ENCODE measurements at places on chromosomes 1 and 21.

GRCh38 chr1:184462155-184462554 lies 75.3 kb downstream of the C1orf21 start:
- no peak for DNase-seq

- no peak for DNase-seq
These were observed 157.3 kb downstream of the CASZ1 start for GRCh38 chr1:10639011-10639774.

DNA sequence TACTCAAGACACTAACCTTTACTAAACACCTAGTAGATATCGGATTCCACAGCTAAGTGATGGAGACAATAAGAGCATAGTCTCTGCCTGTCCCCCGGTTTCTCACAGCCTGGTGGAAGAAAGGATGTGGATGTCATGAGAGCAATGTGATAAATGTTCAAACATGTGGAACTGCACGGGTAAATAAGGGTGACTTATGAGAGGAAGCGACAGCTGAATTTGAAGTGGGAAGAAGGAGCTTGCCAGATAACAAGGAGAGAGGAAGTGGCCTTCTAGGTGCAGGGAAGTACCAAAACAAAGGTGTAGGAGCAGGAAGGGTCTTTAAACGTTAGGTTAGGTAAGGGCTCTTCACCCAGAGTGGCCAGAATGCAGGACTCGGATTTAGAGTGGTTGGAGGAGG lies 178.6 kb upstream of the NRIP1 start:
- no peak for DNase-seq

GRCh38 chr1:35229587-35230360 lies 36.8 kb upstream of the SFPQ start:
- no peak for DNase-seq

DNA sequence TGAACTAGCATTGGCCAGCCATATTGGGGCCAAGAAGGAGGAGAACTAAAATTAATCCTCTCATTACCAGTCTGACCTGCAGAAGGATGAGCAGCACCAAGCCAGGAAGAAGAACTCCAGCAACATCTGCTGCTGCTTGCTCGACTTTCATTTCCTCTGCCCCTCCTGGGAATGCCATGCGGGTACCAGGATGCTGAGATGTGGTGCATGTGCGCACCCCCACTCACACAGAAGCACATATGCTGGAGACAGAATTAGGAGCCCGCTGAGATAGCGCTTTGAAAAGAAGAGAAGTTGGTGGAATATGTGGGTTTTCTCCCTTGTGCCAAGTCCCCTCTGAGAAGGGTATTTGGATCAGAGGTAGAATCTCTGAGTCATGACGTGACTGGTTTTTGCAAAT lies 70.4 kb downstream of the PLXNA2 start:
- DNase-seq, result no peak

DNA sequence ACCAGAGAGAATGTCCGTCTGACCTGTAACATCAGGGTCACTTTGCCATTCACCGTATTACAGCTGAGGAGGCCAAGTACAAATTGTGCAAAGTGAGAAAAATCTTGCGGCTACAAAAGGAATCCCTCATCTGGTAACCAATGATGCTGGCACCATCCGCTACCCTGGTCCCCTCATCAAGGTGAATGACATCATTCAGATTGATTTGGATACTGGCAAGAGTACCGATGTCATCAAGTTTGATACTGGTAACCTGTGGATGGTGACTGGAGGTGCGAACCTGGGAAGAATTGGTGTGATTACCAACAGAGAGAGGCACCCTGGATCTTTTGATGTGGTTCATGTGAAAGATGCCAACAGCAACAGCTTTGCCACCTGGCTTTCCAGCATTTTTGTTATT lies 18.3 kb upstream of the MUL1 start:
- DNase-seq, result no peak

- DNase-seq, result no peak
These were observed 54.1 kb downstream of the KCNJ15 start for GRCh38 chr21:38310646-38311485.

DNA sequence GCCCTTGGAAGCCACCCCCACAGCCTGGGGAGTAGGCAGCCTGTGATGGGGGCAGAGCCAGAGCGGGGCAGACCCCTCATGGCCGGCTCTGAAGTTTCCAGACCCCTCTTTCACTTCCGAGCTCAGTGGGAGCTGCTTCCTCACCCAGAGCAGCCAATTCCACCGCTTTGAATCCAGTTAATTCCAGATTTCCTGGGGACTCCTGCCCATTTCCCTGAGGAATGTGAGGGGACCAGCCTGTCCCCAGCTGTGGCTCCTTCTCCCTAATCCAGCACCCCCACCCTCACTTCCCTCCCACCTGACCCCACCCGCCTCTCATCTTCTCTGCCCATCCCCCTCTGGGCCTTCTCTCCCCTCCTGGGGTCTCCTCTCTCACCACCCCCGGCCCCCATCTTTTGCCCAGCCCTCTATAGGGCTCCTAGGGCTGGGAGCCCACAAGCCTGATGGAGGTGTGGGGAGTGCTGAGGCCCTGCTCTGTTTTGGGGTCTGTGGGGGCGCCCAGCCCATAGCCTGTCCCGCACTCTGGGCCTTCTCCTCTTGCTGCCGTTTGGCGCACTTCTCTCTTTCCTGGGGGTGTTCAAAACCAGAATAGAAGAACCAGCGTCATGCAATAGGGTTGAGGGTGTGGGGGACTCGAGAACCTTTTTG lies 26.2 kb upstream of the TNFRSF1B start:
- no peak for DNase-seq
